ENCODE measurements at places on chromosomes 13 and 19.

DNA sequence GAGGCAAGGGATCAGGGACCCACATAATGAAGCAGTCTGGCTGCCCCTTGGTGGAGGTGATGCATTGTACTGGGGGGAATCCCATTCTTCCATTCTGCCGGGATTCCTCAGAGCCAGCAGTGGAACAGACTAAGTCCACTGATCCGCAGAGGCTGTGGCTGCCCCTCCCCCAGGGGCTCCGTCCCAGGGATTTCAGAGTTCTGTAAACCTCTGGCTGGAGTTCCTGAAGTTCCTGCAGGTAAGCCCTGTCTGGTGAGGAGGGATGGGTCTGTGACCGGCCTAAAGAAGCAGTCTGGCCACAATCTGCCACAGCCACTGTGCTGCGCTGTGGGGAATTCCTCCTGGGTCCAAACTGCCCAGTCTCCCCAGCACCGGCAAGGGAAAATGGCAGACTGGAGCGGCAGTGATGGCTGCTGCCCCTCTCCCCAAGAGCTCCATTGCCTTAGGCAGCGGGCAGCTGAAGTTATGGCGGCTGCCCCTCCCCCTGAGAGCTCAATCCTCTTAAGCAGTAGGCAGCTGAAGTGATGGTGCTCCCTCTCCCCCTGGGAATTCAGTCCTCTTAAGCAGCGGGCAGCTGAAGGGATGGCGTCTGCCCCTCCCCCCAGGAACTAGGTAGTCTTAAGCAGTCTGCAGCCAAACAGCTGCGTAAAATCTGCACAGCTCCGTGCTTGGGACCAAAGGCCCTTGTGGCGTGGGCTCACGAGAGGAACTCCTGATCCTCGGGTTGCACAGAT is 155.7 kb downstream of the PCDH17 start:
- DNase-seq: no peak

- no peak for DNase-seq
Measured at GRCh38 chr13:28471421-28471820, 23.5 kb downstream of the FLT1 start.

GRCh38 chr19:1396019-1396767 is 5.1 kb downstream of the GAMT start:
- DNase-seq: no peak

DNA sequence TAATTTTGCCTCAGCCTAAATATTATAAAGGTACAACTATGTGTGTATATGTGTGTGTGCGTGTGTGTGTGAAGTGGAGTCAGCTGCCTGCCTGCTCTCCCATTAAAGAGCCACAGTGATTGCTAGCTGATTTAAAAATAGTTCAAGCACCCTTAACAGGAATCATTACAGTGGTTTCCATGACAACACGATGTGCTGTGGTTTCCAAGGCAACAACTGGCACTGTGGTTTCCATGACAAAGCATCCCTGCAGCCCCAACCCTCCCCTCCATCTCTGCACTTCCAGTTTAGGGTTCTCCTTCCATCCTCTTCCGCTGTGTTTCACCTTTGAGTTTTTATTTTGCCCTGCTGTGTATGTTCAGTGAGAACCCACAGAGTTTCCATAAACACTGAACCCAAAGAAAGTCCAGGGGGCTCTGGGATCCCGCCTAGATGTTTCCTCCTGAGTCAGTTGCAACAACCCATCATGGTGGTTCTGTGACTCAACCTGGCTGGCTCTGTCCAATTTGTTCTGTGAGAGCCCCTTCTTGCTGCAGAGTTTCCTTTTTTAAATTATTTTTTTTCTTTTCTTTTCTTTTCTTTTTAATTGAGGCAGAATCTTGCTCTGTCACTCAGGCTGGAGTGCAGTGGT is 7.1 kb upstream of the PNMA8A start:
- no peak for DNase-seq

GRCh38 chr13:31880851-31881494 is 141.6 kb downstream of the RXFP2 start:
- DNase-seq: no peak

DNA sequence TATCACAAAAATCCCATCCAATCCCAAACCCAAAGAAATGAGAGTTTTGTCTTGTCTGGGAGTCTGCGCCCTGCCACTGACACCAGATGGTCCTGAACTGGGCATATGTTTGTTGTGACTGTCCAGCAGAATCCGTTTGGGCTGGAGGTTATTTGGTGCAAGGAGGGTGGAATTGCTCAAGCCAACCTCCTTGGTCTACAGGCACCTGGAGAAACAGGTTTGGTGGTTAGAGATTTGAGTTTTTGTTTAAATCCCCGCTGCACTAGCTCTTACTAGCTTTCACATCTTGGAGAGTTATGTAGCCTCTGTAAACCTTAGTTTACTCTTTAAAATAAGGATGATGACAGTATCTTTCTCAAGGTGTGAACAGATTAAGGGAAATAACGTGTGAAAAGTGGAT is 101.7 kb downstream of the SLC7A1 start:
- DNase-seq: no peak

DNA sequence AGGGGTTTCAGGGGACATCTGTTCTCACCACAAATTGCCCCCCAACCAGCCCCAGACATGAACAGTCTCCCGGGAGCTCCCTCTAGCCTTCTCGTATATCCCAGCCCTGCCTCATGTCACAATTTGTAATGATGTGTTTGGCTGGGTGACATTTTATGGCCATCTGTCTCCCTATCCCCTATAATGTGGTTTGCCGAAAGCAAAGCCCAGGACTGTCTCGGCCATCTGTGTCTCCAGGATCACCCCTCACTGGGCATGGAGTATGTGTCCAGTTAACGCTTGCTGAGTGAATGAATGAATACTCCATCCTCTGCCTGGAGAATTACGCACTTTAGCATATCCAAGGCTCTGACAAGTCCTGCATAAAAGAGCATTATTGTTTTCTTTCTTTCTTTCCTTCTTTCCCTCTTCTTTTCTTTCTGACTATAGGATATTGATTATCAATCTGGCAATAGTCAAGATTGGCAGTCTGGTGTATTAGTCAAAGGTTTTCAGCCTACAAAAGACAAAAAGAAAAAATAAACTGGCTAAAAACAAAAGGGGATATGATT is 15.1 kb downstream of the HPN start:
- DNase-seq: no peak

- no peak for DNase-seq
Measured at GRCh38 chr19:52296400-52296772, 583 bp upstream of the ZNF480 start.

DNA sequence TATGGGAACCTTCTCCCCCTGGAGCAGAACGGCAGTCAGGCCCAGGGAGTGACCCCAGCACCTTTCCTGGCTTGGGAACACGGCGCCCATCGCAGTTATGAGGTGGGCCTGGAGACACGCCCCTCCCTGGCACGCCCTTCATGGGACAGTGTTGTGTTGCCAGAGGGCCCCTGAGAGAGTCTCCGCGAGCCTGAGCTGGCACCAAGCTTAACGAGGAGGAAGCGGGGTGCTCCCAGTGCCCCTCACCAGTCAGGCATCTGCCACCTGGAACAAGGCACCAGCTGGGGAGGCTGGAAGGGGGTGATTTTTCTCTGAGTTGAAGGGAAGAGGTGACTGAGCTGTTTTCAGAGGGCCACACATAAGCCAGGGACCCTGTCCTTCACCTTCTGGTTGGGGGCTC is 180.6 kb downstream of the KDM4B start:
- DNase-seq: no peak

GRCh38 chr13:31769575-31769974 is 30.2 kb downstream of the RXFP2 start:
- DNase-seq: no peak

DNA sequence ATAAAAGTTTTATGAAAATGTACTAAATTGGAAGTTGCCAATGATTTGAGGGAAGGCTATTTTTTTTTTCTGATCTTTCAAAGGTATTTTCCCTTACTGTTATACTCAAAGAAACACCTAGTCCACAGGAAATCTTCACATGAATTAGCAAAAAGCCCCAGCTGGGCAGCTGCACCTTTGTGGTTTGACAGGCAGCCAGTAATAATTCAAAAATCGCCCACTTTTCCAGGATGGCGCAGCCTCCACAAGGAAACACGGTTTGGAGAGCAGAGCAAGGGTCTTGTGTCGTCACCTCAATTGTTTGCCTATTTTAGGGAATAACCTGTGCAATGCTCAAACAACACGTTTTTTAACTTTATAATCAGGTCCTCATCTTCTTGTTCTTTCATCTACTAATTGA is 324.9 kb upstream of the GPC6 start:
- DNase-seq: no peak

- no peak for DNase-seq
Measured at GRCh38 chr13:44334751-44335150, 38.9 kb upstream of the SERP2 start.

- no peak for DNase-seq
Measured at GRCh38 chr19:29247051-29247450, 34.1 kb upstream of the UQCRFS1 start.

- DNase-seq: no peak
Measured at GRCh38 chr13:109567315-109567714, 219.1 kb downstream of the IRS2 start.

DNA sequence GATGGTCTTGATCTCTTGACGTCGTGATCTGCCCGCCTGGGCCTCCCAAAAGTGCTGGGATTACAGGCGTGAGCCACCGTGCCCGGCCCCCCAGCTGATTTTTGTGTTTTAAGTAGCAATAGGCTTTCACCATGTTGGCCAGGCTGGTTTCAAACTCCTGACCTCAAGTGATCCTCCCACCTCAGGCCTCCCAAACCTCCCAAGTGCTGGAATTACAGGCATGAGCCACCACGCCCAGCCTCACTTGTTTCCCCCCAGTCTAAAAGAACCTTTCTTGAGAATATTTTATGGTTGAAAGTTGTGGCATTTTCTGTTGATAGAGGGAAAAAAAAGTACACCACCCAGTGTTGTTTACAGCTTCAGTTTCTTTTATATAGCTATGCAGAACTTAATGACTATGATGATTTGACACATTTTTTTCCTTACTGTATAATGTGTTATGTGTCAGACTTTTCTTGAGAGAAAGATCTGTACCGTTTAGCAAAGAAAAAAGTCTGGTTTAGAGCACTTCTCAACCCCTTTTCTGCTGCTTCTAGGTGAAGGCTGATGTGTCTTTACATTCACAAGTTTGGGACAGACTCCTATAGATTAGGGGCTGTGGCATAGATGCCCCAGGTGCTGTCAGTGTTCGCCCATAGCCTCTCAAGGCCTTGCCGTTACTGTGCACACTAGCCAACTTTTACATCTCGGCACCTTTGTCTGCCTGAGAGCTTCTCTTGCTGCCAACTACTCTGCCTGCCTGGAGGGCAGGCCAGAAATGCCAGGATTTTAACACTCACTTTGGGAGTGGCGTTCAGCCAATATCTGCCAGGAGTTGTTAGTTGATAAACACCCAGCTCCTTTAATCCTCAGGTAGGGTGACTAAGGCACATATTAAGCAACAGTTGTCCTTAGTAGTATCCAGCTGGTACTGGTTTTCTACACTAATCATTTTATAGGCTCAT is 33.0 kb downstream of the KCTD4 start:
- DNase-seq: no peak

- DNase-seq: no peak
Measured at GRCh38 chr19:33114312-33114711, 17.6 kb upstream of the WDR88 start.
